ENCODE measurements at places on chromosomes 6 and 20.

DNA sequence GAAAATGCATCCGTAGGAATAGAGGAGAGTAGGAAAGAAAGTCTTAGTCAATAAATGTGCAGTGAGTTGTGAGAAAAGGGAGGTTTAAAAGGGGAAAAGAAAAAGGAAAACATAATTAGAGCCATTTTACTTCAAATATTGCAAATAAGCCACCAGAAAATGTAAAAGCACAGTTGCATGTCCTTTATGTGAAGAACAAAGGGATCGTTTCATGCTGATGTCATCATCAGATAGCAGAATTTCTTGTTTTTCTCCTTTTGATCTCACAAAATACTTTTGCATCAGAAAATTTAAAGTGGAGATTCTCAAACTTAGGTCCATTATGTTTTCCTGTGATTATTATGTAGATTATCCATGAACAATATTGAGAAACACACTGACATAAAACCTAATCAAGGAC, 166.7 kb downstream of the HAO1 start:
- DNase-seq: no peak

DNA sequence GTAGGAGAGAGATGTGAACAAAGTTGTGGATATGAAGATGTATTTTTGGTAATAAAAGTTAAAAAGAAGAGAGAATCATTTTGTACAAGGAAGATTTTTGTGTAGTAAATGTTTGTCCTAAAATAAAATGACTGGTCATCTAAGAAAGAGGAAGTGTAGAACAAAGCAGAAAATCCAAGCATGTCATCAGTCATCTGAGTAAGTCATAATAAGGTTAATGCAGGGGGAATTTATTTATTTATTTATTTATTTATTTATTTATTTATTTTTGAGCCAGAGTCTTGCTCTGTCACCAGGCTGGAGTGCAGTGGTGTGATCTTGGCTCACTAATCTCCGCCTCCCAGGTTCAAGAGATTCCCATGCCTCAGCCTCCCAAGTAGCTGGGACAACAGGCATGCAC, 15.7 kb upstream of the CGA start:
- DNase-seq: no peak

DNA sequence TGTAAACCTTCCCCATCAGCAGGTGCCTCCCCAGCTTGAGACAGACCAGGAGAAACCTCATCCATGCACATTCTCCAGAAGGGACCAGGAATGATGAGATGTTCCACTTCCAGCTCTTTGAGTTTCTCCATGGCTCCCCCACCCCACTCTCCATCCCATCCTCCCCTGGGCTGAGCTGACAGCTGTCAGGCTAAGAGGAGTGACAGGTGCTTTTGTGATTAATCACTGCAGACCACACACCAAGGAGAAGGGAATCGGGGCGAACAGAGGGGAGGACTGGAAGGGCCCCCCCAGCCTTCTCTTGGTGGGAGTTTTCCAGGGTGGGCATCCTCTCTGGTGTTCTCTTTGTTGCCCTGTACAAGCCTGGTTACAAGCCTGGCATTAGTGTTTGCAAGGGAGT, 56.1 kb upstream of the ZFAND3 start:
- no peak for DNase-seq

DNA sequence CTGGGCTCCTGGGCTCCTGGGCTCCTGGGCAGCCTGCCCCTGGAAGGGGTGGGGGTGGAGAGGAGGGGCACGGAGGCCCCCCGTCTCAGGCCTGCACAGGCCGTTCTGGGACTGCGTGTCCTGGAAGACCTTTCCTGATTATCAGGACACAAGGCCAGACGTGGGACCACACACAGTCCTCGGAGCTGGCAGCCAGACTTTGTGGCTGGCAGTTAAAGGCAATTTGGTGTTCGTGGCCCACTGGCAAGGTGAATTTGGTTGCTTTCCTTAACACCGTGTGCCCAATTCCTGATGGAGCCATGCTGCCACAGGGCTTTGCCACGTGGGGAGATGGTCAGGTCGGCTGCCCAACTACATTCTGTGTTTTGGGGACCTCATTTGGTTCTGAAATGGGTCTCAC, 113.5 kb downstream of the SMOC2 start:
- DNase-seq: no peak

DNA sequence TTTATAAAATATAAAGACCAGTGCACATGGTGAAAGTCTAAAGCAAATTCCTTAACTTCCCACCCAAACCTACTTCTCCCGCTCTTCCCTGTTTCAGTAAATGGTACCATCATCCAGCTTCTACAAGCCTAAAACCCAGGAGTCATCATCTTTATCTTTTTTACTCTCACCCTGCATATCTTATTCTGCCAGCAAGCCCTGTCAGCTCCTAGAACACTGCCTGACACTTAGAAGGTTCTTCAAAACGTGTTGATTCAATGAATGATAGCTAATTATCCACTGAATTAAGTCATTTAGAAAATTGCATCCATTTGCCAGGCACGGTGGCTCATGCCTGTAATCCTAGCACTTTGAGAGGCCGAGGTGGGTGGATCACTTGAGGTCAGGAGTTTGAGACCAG, 185.7 kb downstream of the TFAP2B start:
- DNase-seq: no peak

DNA sequence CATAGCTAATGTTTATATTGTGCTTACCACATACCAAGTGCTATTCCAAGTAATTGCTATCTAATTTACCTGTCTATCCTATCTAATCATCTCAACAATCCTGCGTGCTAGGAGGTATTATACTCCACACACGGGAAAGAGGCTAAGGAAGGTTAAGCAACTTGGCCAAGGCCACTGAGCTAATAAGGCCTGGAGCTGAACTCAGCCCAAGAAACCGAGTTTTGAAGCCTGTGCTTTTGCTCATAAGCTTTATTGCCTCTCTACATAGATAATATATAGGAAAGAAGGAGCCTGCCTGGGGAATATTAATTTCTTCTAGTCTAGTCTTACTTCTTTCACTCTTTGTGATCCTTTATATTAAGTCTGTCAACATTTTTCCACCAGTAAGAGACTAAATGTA, 67.8 kb upstream of the ADGRF4 start:
- no peak for DNase-seq

DNA sequence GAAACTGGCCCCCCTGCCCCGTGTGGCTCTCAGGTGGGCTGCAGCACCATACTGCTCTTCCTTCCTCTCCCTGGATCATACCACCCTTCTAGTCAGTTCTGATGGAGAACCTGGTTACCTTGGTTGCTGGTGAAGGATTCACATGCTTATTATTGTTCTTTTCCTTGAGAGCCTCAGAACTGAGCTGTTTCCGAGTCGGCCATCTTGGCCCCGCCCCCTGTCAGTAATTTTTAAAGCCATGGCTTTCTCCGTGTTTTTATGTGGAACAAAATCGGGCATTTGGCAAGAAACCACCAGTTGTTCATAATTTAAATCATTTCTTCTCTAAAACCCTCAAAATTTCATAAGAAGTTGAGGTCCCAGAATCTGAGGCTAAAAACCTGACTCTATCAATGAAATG, 493.8 kb downstream of the NKAIN2 start:
- DNase-seq: no peak

DNA sequence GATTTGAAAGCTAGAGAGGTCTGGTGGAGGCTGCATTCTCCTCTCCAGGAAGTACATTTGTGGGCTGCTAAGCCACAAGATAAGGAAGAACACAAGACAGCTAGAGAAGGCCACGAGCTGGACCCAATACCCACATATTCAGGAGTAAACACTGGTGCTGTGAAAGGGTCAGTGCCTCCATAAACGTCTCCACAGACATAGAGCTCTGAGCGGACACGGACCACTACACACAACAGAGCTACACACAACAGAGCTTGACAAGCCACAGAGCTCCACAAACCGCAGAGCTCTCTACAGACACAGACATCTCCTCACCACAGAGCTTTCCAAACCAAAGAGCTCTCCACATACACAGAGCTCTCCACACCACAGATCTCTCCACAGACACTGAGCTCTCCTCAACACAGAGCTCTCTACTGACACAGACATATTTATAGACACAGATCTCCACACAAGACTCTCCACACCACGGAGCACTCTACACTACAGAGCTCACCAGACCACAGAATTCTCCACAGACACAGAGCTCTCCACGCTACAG, 51.9 kb downstream of the ERMARD start:
- no peak for DNase-seq

GRCh38 chr6:36376742-36377141, 10.7 kb downstream of the ETV7 start:
- DNase-seq: no peak

GRCh38 chr20:53718142-53719021, 124.7 kb upstream of the ZNF217 start:
- DNase-seq: no peak

- no peak for DNase-seq
Observed at GRCh38 chr6:39841291-39841690, 49.1 kb downstream of the DAAM2 start.

- DNase-seq: no peak
Observed at GRCh38 chr20:1123666-1124065, 5.3 kb downstream of the PSMF1 start.

GRCh38 chr20:17838921-17839320, 129.7 kb downstream of the SNX5 start:
- no peak for DNase-seq

- no peak for DNase-seq
Observed at GRCh38 chr20:34401741-34402455, 38.8 kb downstream of the ITCH start.

DNA sequence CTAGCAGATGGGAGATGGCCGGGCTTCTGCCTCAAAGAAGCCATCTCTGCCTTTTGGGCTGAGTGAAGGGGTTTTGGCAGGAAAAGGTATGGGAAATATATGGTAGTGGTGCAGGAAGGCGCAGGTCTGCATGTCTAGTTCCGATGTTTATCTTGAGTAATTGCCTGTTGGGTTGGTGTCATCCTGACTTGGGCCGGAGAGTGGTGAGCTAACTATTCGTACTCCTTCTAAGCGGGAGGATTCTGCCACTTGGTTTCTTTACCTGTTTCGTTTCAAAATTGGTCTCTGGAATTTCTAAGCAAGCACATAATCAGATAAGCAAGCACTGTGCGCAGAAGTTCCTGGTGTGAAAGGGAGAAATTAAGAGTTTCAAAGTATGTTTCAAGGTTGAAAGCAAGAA, 229.6 kb downstream of the SAMD5 start:
- DNase-seq: no peak

- no peak for DNase-seq
Observed at GRCh38 chr6:29602564-29603361, 17.8 kb downstream of the OR2H2 start.

Measured in stimulated activated CD4-positive, alpha-beta T cell treated with anti-CD3 and anti-CD28 coated beads, TNF-alpha, amount 100 ng/mL, for 24 hours (primary cell).